Naive thymus-derived CD8-positive, alpha-beta T cell (primary cell): ENCODE measurements at places on chromosomes 4 and X.

DNA sequence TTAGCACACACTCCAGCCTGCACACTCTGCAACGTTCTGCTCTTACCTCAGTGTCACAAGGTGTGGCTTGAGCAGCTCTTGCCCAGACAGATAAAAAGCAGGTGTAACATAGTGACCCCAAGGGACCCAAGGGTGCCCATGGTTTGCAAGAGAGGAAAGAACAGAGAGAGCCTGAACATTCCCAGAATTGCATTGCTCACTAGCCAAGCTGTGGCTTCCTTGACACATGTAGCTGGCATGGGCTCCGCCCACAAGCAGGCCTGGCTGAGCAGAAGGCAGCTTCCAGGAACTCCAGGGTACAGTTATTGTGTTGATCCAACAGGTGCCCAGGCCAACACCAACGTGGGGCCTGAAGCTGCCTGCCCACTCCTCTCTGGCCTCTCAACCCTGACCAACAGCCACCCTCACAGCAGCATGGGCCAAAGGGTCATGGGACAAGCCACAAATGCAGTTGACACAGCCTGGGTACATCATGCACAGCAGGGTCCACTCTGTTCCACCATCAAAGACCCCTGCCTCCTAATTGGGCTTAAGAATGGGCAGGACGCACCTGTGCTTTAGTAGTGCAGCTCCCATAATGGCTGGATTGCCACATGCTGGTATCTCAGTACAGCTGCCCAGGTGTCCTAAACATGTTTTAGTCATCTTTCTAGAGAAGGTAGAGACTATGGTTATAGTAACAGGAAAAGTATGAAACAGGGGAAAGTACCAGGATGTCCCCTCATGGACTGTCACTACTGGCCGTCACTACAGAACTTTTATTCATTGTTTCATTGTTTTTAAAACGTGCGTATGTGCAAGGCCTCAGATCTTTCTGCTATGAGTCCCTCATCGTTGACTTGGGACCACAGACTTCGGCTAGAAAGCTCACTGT is 73.7 kb upstream of the ACSL1 start:
- no peak for DNase-seq

DNA sequence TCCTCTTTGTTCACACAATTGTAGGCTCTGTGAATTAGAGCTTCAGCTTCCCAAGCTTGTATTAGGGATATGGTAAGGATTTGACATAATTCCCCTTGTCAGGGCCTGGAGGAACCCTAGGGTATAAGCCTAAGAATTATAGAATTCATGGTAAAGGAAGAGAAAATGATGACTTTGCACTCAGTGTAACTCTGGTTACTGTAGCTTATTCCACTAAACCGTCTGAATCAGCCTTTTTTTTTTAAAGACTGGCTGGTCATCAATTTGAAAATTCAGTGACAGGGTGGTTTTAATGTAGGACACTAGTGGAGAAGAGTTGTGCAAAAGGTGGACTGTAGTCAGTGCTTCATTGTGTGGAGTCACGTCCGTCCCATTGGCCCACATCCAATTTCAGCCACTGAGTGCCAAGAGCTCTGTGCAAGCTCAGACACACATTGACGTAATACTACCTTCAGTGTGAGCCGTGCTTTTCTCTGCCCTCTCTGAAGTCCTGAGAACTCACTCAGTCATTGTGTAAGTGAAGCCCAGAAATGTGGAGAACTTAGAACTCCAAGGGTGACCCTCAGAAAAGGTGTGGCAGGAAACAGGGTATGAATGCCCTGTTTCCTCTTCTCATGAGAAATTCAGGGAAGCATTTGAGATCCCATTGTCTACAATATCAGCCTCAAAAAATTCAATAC is 449.8 kb downstream of the C4orf33 start:
- no peak for DNase-seq

GRCh38 chr4:137299281-137299680 is 233.0 kb downstream of the PCDH18 start:
- no peak for DNase-seq

DNA sequence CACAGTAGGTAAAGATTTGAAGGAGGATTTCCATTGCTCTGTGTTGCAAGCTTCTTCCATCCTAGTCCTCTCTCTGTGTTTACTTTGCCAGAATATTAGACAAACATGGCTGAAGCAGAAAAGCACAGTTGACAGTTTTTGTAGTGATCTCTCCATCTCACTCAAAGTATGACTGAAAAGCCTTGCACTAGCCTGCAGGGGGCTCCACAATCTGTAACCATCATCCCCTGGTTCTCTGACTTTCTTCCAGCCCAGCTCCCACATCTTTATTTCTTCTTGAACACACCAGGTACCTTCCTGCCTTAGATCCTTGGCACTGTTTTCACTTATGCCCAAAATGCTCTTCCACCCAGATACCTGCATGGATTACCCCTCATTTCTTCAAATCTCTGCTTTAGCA is 34.1 kb upstream of the HHIP start:
- no peak for DNase-seq

DNA sequence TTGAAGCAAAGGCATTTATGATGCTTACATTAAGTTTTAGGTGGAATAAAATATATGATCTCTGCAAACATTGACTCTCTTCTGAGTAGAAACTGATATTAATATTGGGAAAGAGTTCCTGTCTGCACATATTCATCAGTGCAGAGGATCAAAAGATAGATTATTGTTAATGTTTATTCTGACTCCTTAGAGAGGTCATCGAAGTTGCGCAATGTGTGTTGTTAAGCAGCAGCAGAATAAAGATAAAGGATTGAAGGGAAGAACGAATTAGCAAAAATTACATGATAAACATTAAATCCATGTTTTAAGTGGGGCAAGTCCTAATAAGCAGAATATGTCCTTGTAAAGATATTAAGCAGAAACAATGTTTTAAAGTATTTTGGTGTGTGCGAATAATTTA is 72.6 kb upstream of the MBNL3 start:
- no peak for DNase-seq

DNA sequence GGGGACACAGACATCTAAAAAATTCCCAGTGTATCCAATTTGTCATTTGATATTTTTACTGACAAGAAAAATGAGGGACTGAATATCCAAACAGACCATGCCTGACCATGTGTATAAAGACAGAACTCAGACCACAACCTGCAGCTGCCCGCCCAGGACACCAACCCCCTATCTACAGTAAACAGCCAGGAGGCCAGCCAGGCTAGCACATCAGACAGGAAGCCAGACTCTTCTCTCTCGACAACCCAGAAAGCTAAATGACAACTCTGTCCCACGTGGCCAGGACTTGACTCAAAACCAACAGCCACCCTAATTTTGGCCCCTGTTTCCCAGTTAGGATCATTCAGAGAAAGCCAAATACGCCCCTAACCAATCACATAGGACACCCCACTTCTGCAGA is 15.1 kb downstream of the AFAP1 start:
- no peak for DNase-seq

GRCh38 chrX:22534643-22535042 is 261.9 kb downstream of the CBLL2 start:
- no peak for DNase-seq

GRCh38 chr4:76486588-76487276 is 51.7 kb downstream of the SHROOM3 start:
- no peak for DNase-seq

- DNase-seq, result no peak
Measured at GRCh38 chrX:75784680-75785491, at the start of gene MAGEE2. TSS of gene MAGEE2 (minus strand) at chrX:75785254. CDS start at chrX:75785051, 203 bp downstream.

DNA sequence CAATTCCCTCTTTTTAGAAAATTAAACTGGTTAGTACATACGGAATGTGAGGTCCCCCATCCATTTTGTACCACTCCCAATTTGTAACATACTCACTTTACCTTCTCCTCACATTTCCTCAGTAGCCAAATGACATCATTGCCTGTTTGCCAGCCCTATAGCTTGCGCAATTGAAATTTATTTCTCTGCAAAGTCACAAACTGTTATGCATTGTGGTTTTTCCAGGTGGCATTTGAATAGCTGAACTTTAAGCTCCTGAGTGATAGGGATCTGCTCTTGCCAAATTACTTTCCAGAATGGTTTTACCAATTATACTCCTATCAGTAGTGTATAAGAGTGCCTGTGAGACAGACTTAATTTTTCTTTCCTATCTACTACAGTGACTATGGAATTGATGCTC is 7.7 kb downstream of the COL4A5 start:
- DNase-seq, result no peak

GRCh38 chr4:20532871-20533870 is 167.1 kb upstream of the PACRGL start:
- DNase-seq, result no peak

GRCh38 chrX:65871671-65872311 is 168.1 kb downstream of the VSIG4 start:
- DNase-seq, result no peak

GRCh38 chr4:5685296-5685695 is 23.1 kb downstream of the EVC2 start:
- DNase-seq, result no peak

GRCh38 chr4:38320343-38320695 is 343.7 kb upstream of the KLF3 start:
- DNase-seq, result no peak

DNA sequence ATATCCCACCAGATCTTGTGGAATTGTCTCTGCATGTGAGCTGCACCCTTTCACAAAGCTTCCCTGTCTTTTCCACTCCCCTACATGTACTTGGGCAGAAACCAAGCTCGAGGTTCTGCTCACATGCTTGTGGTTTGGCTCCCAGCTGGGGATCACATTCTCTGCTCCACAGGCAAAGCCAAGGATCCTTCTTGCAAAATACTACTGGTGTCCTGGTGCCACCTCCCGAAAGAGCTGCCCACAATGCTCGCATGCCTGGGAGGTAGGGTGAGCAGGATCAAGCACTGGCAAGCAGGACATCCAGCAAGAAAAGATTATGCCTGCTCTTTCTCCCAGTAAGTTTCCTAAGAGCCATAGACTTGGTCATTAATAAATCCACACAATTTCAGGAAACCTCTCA is 45.1 kb upstream of the PPARGC1A start:
- DNase-seq, result no peak

GRCh38 chr4:8159537-8160232 is 1.1 kb upstream of the ABLIM2 start:
- no peak for DNase-seq
